ENCODE measurements at places on chromosomes 3 and 15.

DNA sequence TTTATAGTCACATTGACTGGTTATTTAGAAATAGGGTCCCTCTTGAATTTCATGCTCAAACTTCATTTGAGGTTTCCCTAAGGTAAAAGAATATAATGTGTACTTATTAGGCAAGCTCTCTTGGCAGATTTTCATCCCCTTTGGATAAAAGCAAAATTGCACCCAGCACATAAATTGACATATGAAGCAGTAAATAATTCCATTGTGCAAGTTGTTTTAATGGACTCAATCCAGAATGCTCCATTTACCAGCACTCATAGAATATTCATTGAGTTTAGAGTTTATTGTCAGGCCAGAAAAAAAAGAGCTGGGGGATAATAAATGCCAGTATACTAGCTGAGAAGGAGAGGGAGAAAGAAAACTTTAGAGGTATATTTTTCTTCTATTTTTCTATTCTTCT is 136.8 kb downstream of the TPRG1 start:
- DNase-seq, result no peak

DNA sequence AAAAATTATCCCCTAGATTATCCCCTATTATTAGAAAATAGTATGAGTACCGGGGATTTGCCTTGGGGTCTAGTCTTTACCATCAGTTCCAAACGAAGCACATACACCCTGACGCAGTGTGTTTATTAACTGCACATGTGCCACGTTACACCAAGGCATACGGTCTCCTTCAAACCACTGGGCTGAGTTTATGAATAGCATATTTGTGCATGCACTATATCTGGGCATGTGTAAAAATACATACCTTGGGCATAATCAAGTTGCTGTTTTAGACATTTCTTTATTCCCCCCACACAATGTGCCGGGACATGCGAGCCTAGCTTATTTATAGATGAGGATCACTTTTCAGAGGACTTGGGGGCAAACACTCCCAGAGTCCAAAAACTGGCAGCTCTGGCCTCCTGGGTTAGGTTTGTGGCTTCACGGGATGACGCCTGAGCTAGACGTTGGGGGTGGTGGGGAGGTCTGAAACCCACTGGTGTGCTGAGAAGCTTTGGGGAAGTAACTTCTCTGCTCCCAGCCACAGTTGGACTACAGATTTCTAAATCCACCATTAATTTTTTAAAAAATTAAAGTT is 16.2 kb downstream of the IGDCC4 start:
- DNase-seq, result no peak

DNA sequence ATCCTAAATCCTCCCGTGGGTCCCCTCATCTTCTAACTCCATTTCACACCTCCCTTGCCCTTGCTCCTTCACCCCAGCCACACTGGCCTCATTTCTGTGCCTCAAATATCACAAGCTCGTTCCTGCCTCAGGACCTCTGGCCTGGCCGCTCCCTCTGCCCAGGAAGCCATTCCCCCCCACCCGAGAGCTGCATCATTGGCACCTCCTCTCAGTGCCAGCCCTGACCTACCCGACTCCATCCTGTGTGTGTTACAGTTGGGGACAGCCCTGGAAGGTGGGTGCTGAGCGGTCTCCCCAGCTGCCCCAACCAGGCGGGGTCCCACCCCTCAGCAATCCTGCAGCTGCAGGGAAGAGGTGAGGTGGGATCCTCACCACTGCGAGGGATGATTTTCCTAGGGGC is 14.5 kb downstream of the PLXND1 start:
- no peak for DNase-seq

DNA sequence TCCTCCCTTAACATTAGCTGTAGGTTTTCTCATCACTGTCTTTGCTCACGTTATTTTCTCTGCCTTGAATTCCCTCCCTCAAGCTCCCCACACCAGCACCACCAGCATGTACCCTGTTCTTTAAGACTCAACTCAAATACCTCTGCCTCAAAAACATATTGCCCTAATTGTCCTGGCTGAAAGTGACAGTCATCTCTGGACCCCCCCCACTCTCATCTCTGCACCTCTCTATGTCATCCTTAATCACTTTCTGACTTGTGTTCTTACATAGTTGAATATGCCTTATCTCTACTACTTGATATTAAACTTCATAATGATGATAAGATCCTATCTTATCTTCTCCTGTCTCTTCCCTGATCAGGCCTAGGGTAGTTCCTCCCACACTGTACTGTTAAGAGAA is 345.2 kb upstream of the TPRG1 start:
- DNase-seq, result no peak

DNA sequence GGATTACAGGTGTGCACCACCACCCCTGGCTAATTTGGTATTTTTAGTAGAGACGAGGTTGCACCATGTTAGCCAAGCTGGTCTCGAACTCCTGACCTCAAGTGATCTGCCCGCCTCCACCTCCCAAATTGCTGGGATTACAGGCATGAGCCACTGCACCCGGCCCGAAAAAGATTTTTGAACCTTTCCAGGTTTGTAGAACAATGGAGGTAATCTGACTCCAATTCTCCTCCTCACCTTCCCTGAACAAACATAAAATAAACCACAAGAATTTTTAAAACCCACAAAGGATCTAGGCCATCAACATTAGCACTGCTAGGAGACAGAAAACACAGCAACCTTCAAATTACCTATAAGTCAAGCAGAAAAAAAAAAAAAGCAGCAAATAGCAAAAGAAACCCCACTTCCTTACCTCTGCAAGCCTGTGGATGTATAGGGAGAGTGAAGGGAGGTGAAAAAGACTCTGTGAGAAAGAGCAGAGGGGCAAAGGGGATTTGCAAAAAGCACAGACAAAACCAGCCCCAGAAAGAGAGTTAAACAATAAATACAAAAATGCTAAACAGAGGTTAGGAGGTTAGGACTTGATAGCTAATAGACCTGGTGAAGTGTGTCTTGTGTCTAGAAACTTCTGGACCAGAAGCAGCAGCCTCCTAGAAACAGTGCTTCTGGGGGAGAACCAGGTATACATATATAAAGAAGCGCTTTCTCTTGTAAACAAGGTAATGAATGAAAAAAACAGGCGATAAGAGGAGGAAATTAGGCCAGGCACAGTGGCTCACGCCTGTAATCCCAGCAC is 32.1 kb downstream of the TFDP2 start:
- peak; percentile 76 for DNase-seq

DNA sequence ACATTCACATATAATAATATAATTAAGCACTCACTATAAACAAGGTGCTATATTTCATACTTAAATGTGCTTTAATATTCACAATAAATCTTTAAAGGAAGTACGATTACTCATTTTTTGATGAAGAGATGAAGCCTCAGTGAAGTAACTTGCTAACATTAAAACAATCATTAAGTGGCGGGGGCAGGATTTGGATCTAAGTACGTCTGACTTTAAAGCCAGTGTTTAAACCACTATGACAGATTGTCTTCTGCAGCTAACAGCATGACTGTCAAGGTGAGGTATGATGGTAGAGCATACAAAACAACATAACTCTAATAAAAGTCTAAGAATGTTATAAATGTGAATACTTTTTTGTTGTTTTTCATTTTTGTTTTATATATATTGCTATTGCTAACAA is 862.1 kb downstream of the ROBO1 start:
- no peak for DNase-seq

- DNase-seq, result no peak
Observed at GRCh38 chr3:156582532-156583183, 27.7 kb upstream of the SSR3 start.

GRCh38 chr15:66841953-66842681 is 140.1 kb downstream of the SMAD6 start:
- DNase-seq, result no peak

- no peak for DNase-seq
Observed at GRCh38 chr15:73908822-73909122, 17.5 kb upstream of the LOXL1 start.

GRCh38 chr15:62035256-62035924 is 24.9 kb downstream of the VPS13C start:
- no peak for DNase-seq

- no peak for DNase-seq
Observed at GRCh38 chr15:80123034-80123433, 29.8 kb upstream of the FAH start.

GRCh38 chr3:124451630-124452317 is 278.5 kb upstream of the UMPS start:
- DNase-seq, result no peak

DNA sequence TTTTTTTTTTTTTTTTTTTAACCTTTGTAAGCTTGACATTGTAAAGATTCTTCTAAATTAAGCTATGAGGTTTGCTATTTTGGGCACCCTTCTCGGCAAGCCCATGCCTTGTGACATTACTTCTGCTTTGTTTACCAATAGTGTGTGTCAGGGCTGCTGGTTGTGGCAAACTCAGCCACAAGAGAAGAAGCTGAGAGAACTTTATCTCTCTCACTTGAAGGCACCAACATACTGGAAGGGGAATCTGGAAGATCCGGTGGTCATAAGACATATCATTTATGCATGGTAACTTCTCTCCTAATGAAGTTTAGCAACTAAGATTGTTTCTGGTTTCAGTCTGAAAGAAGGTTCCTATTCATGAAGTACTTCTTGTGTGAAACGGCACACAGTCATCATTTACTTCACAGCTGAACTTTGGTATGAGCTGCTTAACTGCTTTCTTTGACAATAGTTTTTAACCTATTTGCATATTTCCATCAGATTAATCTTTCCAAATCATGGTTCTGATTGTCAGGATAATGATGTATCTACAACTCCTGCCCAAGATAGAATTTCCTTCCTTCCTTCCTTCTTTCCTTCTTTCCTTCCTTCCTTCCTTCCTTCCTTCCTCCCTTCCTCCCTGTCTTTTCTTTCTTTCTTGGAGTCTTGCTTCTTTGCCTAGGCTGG is 189.3 kb downstream of the NFKBIZ start:
- no peak for DNase-seq

GRCh38 chr15:72227720-72228119 is 3.3 kb downstream of the PKM start:
- DNase-seq, result no peak

- no peak for DNase-seq
Observed at GRCh38 chr3:79767194-79767904, 449 bp downstream of the ROBO1 start.

DNA sequence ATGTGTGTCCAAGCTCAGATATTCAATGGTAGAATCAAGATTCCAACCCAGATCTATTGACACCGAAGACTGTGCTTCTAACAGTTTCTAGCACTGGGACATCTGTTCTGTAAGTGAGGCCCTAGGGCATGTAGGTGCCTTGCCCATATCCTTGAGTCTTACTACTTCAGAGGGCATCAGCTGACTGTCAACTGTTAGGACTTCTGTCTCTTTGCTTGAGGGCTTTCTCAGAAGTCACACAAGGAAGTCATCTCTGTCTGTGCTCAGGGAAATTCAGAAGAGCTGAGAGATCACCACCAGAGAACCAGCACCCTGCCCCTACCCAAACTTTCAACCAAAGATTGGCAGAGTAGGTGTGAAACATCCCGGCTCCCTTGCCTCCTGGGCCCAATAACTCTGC is 403.6 kb upstream of the PROK2 start:
- DNase-seq, result no peak

GRCh38 chr3:182786564-182787196 is 6.6 kb upstream of the ATP11B start:
- DNase-seq, result no peak

GRCh38 chr3:183896610-183897009 is 11.9 kb upstream of the PARL start:
- no peak for DNase-seq

GRCh38 chr3:185152410-185153170 is at the start of gene C3orf70:
TSS of gene C3orf70 (minus strand) at chr3:185153060. CDS start at chr3:185152823, 237 bp downstream.
- DNase-seq, result no peak

DNA sequence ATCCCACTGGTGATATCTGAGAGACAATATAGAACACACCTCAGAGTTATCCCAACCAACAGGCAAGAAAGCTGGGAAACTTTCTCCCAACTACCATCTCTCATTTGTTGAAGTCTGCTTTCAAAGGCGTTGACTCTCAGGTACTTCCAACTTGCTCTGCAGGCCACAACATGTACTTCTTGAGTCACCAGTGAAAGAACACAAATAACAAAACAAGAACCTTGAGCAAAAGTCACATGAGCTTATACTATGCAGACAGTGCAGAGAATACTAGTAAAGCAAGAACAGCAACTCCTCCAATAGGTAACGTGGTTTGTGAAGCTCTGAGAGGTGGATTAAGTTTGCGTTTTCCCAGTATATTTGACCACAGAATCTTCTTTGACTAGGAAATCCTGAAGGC is 20.6 kb downstream of the SNTN start:
- no peak for DNase-seq

DNA sequence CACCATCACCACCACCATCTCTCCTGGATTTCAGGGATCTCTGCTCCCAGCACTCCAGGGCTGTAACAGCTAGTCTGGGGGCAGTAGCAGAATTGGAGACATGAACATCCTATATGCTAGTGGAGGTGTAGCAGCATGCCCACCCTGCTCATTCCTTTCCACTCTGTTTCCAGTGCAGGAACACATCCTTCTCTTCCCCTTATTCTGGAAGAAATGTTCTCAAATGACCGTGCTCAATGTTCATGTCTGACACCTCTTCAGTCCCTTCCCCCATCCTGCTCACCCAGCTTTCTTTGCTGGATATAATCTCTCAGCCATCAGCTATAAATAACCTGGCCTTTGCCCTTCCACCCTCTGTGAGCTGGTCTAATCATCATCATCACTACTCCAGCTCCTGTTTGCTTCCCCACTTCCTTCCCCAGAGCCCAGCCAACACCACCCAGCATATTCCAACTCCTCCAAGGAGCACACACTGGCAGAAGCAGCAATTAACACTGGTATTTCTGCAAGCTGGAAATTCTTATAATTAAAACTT is 31.1 kb downstream of the DCLK3 start:
- DNase-seq, result no peak

GRCh38 chr3:535566-536416 is 339.2 kb downstream of the CHL1 start:
- DNase-seq, result no peak

DNA sequence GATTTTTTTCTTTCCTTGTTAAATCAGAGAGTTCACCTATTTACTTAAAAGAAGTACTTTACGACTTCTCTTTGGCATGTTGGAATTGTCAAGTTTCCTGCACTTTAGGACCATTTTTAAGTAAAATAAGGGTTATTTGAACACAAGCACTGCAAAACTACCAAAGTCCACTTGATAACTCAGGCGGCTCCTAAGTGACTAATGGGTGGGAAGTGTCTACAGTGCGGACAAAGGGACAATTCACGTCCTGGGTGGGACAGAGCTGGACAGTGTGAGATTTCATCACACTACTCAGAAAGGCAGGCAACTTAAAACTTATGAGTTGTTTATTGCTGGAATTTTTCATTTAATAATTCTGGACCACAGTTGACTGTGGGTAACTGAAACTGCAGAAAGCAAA is 590.2 kb upstream of the UBE2E2 start:
- DNase-seq, result no peak

- no peak for DNase-seq
Observed at GRCh38 chr3:87435926-87436620, 159.7 kb upstream of the POU1F1 start.

- DNase-seq, result peak; percentile 14
Observed at GRCh38 chr3:160754371-160754854, 1.6 kb upstream of the PPM1L start.

- no peak for DNase-seq
Observed at GRCh38 chr3:11447584-11448200, 175.5 kb downstream of the ATG7 start.

Data from Jurkat, Clone E6-1 (cell line).